ENCODE measurements at places on chromosomes 6 and 20.

GRCh38 chr6:25476126-25476525 lies 175.9 kb upstream of the SCGN start:
- DNase-seq, result no peak

DNA sequence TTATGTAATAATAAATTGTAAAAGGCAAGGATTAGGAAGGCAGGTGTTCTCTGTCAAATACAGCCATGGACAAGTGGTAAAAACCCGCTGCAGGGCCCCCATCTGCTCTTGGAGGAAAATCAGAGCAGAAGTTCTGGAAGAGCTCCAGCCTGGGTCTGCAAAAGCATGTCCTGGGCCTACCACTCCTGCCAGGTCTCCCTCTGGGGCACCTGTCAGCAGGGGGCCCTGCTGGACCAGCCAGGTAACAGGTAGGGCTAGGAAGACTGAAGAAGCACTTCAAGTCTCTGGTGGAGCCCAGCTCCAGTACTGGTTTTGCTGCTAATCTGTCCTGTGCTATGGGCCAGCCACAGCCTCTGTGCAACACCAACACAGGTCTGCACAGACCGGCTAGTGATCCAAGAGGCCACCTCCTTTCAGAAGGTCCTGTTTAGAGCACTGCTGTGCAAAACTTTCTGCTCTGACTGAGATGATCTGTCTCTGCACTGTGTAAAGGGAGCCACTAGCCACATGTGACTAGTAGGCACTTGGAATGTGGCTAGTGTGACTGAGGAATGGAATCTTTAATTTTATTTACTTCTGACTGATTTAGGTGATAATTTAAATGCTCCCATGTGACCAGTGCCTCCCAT lies 30.2 kb downstream of the RRBP1 start:
- DNase-seq, result no peak

DNA sequence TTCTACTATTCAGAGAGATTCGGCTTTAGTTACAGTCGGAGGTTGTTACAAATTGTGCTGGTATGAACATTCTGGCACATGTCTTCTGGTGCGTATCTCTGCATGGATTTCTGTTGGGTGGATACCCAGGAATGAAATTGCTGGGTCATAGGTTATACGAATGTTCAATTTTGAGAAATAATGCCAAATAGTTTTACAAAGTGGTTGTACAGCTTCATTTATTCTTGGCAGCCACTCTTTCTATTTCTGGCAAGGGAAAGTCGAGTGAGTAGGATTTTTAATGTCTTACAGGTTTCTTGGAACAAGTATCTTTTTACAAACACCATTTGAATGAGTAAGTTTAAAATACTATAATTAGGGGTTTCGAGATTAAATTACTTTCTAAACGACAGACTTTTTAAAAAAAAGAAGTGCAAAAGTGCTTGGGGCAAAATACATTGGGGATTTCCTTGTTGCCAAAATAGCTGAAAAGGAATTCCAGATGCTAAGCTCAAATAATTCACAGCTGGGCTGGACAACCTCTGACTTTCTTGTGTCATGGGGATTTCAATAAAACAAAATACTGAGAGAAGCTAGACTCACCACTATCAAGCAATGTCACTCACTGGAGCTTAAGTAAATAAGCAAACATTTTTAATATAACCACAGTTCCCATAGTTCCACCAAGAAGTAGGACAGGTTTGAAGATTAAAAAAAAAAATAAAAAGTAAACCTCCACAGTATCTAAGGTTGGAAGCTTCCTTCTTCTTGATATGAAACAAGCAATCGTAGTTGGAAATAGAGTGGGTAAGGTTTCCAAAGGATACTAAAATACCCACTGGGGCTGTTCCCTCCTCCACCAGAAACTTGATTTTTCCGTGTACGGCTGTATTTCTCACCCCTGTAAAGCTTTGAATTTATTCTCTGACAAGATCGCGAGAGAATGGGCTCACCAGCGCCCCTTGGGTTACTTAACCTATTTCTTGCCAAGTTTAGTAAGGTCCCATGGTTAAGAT lies 21.6 kb upstream of the GFOD1 start:
- DNase-seq, result no peak

- no peak for DNase-seq
These were observed 72.8 kb downstream of the RTN4IP1 start for GRCh38 chr6:106556368-106556960.

- no peak for DNase-seq
These were observed 114.7 kb upstream of the PHACTR1 start for GRCh38 chr6:12601881-12602280.

DNA sequence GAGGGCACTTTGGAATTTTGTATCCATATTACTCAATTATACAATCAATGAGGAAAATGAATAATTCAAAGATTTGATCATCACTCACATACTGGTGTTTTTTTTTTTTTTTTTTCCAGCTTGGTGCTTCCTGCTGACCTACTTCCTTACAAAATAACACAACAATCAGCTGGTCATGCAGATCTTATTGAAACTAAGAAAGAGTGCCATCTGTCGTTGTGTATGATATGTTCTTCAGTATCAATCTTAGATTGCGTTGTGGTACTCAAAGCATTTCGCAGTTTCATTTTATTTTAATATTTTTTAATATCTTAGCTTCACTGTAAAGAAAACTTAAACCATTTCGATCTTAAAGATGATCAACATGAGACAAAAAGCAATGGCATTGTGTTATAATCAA lies 155.6 kb downstream of the OGFRL1 start:
- DNase-seq, result no peak

GRCh38 chr6:157268835-157269234 lies 54.5 kb downstream of the TMEM242 start:
- no peak for DNase-seq

DNA sequence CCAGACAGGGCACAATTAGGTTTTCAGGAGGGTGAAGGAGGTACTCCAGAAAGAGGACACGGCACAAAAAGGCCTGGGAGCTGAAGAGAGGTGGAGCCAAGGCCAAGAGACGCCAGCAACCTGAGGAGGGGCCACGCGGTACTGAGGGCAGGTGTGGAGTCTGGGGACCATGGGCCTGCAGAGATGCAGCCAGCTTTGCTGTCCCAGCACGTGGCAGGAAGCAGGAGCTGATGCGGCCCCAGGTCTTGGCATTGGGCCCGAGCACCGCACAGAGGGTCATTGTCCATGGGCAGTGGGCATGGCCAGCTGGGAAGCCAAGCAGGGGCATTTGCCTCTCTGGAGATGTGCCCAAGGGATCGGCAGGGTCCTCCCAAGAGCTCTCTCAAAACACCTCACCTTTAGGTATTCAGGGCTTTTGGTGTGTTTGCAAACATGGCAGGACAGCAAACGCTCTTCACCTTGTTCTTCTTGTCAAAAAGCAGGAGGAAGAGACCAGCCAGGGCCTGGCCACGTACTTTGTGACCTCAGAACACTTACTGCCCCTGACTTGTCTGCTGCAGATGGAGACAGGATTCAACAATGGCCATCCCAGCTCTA lies 1.4 kb upstream of the BPIFB1 start:
- DNase-seq, result no peak

DNA sequence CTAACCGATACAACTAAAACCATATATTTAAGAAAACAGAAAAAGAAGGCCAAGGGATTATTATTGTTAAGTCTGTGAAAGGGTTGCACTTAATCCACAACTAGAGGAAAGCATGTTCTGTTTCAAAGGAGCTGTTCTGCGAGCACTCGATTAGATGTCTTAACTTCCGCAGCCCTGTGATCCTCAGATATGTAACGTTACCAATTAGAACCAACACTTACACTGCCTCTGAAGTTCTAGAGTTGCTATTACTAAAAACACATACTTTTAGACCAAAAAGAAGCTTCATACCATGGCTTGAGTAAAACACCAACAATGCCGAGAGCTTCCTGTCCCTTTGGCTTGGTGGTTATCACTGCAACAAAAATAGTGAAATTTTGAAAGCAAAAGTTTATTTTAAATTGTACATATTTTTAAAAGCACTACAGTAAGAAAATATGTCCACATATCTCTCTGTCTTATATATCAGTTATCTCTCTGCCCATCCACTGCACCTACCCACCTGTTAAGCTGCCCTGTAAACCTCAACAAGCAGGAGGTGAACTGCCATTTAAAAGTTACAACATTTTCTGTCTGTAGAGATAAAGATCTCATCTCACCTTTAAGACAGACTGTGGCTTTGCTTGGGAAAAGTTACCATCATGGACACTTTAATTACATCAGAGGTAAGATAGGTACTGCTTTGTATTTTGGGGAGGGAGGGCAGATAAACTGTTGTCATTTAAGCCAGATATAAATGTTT lies 7.1 kb upstream of the DUSP22 start:
- no peak for DNase-seq

DNA sequence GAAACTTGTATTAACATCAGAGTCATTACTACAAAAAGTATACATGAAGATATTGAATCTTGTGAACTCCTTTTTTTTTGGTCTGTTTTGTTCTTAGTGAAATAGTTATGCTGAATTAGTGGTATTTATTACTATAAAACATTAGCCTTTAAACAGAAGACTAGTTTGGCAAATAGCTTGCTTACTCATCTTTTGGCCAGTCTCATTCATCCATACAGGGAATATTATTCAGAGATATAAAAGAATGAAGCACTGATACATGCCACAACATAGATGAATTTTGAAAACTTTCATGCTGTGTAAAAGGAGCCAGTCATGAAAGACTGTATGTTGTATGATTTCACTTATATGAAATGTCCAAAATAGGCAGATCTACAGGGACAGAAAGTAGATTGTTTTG lies 205.9 kb downstream of the ZFAND3 start:
- no peak for DNase-seq

DNA sequence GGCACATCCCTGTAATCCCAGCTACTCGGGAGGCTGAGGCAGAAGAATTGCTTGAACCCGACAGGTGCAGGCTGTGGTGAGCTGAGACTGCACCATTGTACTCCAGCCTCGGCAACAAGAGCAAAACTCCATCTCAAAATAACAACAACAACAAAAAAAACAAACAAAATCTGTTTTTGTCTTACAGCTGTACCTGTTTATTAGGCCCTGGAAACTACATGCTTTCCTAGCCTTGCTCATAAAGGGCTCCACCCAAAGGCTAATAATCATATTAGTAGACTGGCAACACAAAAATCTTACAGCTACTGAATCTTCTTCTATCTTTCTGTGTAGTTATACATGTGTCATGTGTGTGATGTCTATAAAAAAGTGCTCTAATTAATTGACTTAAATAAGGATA lies 503.9 kb upstream of the EYS start:
- no peak for DNase-seq
